ENCODE measurements at places on chromosomes 6 and 20.

- DNase-seq: no peak
Measured at GRCh38 chr6:103707596-103708325, 1152.0 kb downstream of the HACE1 start.

GRCh38 chr6:22164236-22164635 lies 132.6 kb downstream of the PRL start:
- no peak for DNase-seq

DNA sequence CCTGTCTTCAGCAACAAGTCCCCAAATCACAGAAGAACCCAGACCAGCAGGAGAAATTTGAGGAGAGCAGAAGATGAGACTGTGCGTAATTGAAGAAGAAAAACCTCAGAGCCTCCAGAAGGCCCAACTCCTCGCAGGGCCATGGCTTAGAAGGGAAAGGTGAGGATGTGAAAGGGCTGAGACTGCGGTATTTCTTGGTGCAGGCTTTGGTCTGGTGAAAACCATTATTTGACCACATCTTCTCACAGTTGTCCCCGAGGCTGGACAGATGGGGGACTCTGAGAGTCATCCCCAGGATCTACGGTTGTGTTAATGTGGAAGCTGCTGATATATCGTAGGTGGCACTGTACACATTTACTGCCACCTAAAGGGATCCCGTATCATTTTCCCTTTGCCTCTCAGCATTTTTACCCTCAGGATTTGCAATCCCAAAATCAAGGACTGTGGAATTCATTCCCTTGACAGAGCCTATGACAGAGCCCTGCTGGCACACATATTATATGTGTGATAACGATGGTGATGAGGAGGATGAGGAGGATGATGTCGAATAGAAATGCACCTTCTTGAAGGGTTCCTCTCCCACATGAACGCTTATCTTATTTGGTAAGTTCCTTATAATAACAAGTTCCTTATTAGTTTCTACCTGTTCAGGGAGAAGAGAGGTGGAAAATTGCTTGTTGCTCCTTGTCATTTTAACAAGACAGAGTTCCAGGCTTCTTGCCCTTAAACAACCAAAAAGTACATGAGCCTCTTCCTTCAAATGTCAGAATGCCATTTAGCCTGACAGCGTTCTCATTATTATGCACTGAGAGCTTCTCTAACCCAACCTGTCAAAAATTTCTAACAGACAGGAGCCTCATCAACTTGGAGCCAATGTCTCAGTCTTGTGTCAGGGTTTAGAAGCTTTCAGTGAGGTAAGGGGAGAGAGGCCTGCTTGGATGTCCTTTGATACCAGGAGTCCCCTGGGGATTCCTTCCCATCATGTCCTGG lies 135.8 kb downstream of the PXDC1 start:
- no peak for DNase-seq

DNA sequence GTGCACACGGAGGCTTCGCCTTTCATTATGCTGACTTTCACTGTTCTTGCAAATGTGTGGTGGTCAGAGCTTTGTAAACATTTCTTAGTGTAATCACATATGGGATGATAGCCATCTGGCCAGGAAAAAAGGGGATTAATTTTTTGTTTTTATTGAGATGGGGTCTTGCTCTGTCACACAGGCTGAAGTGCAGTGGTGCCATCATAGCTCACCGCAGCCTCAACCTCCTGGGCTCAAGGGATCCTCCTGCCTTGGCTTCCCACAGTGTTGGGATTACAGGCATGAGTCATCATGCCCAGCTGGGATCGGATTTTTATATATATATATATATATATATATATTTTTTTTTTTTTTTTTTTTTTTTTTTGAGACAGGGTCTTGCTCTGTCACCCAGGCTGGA lies 11.0 kb upstream of the TIAM2 start:
- no peak for DNase-seq

GRCh38 chr6:53474010-53474409 lies 70.9 kb downstream of the GCLC start:
- no peak for DNase-seq

- DNase-seq: no peak
Measured at GRCh38 chr20:57069442-57069841, 197.0 kb downstream of the BMP7 start.

GRCh38 chr6:119858901-119859300 lies 509.3 kb upstream of the MAN1A1 start:
- DNase-seq: no peak

- peak; percentile 43 for DNase-seq
Measured at GRCh38 chr6:159978291-159979135, 9.6 kb downstream of the IGF2R start.

- no peak for DNase-seq
Measured at GRCh38 chr6:149905371-149905910, 7.5 kb upstream of the RAET1E start.

- no peak for DNase-seq
Measured at GRCh38 chr6:49072146-49072545, 390.9 kb downstream of the MMUT start.

- no peak for DNase-seq
Measured at GRCh38 chr20:60269573-60270162, 311.4 kb downstream of the CDH26 start.
